ENCODE measurements at places on chromosomes 4 and X.

- peaks cover 82% of the 10 kb centered on the region for H3K27me3 ChIP-seq
- no peak overlapping the region for H3K4me3 ChIP-seq
- no peak for DNase-seq
- no peak overlapping the region for H3K27ac ChIP-seq
These were observed 2.0 kb upstream of the PROM1 start for GRCh38 chr4:16085822-16086221.

- H3K27me3 ChIP-seq: no peaks in the 10 kb centered on the region
These were observed 555 bp upstream of the PGM2 start for GRCh38 chr4:37825968-37826294.

- no peaks in the 10 kb centered on the region for H3K27me3 ChIP-seq
- H3K36me3 ChIP-seq: no peaks in the 10 kb centered on the region
- H3K4me1 ChIP-seq: no peaks in the 10 kb centered on the region
- no peak overlapping the region for H3K27ac ChIP-seq
- H3K4me3 ChIP-seq: no peak overlapping the region
These were observed 126.8 kb downstream of the NAA11 start for GRCh38 chr4:79198951-79199587.

DNA sequence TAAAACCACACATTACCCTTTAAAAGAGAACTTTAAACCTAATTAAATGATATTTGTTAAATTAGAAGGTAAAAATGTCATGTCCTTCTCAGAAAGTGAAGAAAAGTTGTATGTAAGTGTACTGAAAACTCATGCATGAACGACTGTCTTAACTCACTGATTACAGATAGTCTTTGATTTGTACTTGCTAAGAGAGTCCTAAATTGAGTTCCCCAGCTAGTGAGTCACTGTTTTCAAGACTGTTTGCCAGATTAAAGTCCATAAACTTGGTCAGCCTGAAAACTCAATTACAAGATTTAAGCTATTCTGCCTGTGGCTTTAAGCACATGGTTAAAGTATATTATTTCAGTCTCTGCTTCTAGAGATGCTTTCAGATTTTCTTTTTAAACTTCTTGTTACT is 124.9 kb upstream of the ZCCHC13 start:
- DNase-seq: no peak
- H3K36me3 ChIP-seq: no peaks in the 10 kb centered on the region
- no peak overlapping the region for H3K4me3 ChIP-seq
- no peaks in the 10 kb centered on the region for H3K27me3 ChIP-seq
- no peak overlapping the region for H3K27ac ChIP-seq

- no peak for DNase-seq
- no peak overlapping the region for H3K4me3 ChIP-seq
- H3K4me1 ChIP-seq: no peaks in the 10 kb centered on the region
These were observed 21.5 kb downstream of the NELFA start for GRCh38 chr4:1987296-1987695.

GRCh38 chrX:105375816-105376215 is 155.3 kb upstream of the TEX13A start:
- no peaks in the 10 kb centered on the region for H3K36me3 ChIP-seq
- H3K4me1 ChIP-seq: no peaks in the 10 kb centered on the region
- no peak overlapping the region for H3K4me3 ChIP-seq
- DNase-seq: no peak
- H3K27ac ChIP-seq: no peak overlapping the region

GRCh38 chrX:48492293-48492910 is 16.4 kb upstream of the PORCN start:
- H3K27ac ChIP-seq: no peak overlapping the region
- no peak for DNase-seq
- H3K27me3 ChIP-seq: no peaks in the 10 kb centered on the region
- peaks cover 2% of the 10 kb centered on the region for H3K36me3 ChIP-seq
- no peak overlapping the region for H3K4me3 ChIP-seq

DNA sequence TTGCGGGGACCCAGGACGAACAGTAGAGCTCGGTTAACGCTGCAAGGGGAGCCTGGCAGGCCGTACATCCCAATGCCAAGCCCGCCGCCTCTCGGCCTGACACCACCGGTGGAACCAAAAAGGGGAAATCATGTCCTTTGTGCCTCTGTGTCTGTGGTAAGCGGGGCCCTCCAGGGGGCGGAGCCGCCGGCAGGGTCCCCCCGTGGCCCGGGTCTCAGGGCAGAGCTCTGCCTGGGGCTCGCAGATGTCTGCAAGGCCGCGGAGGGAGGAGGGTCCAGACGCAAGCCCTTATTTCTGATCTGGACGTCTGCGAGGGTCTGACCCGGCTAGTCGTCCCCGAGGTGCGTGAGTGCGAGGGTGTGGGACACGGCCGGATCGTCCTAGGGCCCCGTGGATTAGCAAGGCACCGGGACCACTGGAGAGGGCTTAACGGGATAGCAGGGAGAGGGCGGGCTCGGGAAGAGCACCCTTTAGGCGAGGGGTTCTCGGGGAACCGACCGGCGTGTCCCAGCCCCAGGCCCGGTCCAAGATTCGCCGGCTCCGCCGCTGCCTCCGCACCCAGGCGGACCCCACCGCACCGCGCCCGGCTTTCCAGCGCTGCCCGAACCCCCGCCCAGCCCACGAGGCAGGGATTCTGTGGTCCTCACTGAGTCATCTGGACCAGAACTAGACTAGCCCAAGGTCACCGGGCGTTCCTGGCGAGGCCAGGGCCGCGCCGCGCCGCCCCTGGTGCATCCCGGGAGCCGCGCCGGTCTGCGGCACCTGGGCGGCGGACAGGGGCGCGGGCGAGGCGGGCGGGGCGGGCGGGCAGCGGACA is 863 bp upstream of the FAM193A start:
- peak; percentile 28 for DNase-seq
- peaks cover 27% of the 10 kb centered on the region for H3K36me3 ChIP-seq
- H3K27ac ChIP-seq: peak overlapping the region; percentile 77

- H3K4me1 ChIP-seq: peaks cover 50% of the 10 kb centered on the region
- peak overlapping the region; percentile 86 for H3K4me3 ChIP-seq
- H3K27me3 ChIP-seq: no peaks in the 10 kb centered on the region
- no peak for DNase-seq
- H3K27ac ChIP-seq: peak overlapping the region; percentile 87
These were observed 1.8 kb downstream of the ZFYVE28 start for GRCh38 chr4:2416564-2417225.

DNA sequence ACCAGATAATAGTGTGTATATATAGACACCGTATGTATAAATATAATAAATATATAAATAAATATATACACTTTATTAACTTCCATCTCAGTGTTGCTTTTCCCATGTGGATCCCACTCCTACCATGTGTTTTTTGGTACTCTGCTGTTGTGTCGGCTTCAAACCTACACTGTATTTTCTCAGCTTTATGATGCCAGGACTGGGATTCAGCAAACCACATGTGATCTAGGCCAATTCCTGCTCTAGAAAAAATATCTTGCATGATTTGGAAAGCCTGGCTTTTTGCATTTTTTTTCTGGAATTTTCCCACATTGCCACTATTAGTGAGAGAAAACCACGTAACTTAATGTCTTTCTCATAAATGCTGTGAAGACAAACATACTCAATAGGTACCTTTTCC is 55.8 kb downstream of the POLR2B start:
- H3K36me3 ChIP-seq: peaks cover 32% of the 10 kb centered on the region
- H3K27ac ChIP-seq: no peak overlapping the region
- H3K27me3 ChIP-seq: peaks cover 8% of the 10 kb centered on the region
- no peak overlapping the region for H3K4me3 ChIP-seq
- H3K4me1 ChIP-seq: peaks cover 1% of the 10 kb centered on the region
